Adrenal gland (tissue), 19 donors: ENCODE measurements at places on chromosomes 3 and 15.

GRCh38 chr15:51971032-51971374, 575 bp downstream of the LEO1 start:
- DNase-seq: no peak

GRCh38 chr3:193865339-193865738, 270.6 kb upstream of the HES1 start:
- DNase-seq: no peak

- DNase-seq: no peak
Measured at GRCh38 chr15:41512512-41512939, 1.1 kb downstream of the LTK start.

DNA sequence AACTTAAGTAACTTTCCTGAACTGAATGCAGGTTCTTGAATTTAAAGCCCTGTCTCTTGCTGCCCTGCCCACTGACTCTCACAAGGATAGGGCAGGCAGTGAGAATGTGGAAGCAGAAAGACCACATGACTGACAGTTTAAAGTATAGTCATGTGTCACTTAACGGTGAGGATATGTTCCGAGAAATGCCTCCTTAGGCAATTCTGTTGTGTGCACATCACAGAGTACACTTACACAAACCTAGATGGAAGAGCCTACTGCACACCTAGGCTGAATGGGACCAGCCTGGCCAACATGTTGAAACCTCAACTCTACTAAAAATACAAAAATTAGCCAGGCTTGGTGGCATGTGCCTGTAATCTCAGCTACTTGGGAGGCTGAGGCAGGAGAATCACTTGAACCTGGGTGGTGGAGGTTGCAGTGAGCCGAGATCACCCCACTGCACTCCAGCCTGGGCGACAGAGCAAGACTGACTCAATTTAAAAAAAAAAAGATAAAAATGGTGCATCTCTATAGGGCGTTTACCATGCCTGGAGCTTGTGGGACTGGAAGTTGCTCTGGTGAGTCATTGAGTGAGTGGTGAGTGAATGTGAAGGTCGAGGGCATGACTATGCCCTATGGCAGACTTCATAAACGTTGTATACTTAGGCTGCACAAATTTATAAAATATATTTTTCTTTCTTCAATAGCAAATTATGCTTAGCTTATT, 18.9 kb upstream of the COPG1 start:
- peak; percentile 52 for DNase-seq

DNA sequence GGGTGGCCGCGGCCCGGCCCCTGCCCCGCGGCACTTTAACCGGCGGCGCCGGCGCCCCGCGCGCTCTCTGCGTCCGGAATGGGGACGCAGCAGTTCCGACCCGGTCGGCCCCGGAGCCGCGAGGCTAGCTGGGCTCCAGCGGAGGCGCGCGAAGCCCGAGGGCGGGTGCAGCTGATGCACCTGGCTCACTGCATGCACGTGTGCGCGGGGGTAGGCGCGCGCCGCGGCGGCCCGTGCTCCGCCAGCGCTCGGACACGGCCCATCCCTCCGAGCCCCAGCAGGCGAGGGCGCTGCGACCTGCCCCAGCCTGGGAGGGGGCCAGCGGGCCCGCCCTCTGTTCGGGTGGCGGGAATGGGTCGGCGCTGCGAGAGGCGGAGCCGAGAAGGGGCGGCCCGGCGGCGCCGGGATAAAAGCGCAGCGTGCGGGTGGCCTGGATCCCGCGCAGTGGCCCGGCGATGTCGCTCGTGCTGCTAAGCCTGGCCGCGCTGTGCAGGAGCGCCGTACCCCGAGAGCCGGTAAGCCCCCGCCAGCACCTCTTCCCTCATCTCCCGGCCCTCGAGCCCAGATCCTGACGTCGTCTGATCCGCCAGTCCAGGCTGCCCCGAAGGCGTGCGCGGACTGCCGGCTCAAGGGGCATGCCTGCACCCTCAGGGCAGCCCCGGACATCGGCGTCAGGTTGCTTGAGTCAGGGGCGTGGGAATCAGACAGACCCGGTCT, at the start of the genes CHDH and IL17RB:
CHDH (minus strand) TSS at position 286 of the 717 bp plus-strand sequence. CDS start 22,411 bp downstream, outside the sequence.
IL17RB (plus strand) TSS at position 435 of the 717 bp plus-strand sequence; CDS start at position 456, 21 bp downstream.
- peak; percentile 66 for DNase-seq

- peak; percentile 25 for DNase-seq
Measured at GRCh38 chr3:122350814-122351418, 25.9 kb downstream of the CSTA start.

DNA sequence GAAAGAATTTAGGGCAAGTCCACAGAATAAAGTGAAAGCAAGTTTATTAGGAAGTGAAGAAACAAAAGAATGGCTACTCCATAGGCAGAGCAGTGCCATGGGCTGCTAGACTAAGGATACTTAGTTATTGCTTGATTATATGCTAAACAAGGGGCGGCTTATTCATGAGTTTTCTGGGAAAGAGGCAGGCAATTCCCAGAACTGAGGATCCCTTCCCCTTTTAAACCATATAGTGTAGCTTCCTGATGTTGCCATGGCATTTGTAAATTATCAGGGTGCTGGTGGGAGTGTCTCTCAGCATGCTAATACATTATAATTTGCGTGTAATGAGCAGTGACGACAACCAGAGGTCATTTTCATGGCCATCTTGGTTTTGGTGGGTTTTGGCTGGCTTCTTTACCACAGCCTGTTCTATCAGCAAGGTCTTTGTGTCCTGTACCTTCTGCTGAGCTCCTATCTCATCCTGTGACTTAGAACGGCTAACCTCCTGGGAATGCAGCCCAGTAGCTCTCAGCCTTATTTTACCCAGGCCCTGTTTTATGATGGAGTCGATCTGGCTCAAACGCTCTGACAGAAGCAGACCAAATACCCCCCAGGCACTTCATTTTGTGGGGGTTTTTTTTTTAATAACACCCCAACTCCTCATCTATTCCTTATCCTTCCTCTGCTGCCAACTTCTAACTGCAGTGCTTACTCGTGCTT, 103.0 kb upstream of the RARB start:
- DNase-seq: no peak

GRCh38 chr3:107062310-107062709, 314.9 kb upstream of the CCDC54 start:
- DNase-seq: no peak

DNA sequence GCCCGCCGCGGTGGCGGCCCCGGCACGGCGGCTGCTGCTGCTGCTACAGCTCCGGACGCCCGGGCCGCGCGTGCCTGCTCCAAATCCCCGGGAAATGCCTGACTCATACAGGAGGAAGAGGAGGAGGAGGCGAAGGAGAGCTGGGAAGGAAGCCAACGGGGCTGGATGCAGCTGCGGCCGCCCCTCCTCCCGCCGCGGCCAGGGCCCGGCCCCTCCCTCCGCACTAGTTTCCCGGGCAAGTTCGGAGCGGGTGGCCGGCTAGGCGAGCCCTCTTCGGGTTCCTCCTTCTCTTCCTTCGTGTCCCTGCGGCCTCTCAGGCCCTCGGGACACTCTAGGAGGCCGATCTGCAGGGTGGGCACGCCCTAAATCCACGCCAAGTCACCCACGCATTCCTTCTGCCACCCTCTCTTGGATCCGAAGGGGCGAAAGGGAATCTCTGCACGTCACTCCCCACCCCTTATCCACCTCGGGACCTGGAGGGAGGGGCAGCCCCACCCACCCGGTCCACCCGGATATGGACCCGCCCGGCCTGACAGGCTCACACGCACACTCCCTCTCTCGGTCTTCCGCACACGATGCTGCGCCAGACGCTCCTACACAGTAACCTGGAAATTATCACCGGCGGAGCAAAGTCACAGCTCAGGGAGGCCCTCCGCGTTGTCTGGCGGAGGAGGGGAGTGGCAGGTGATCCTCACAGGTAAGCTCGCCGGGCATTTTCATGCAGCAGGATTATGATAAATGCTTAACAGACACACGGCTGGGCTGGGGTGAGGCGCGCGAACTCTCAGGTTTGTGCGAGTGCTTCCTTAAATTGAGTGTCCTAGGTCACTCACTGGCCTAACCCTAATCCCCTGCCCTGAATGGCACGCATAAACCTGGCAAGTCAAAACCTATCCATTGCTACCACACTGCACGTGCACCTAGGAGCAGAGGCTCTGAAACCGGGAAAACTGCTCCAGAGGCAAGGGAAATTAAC, at the start of the genes OSBPL10 and ZNF860:
OSBPL10 (minus strand) TSS at position 57 of the 976 bp plus-strand sequence. CDS start 83 bp downstream, outside the sequence.
ZNF860 (plus strand) TSS at position 545 of the 976 bp plus-strand sequence. CDS start 7,330 bp downstream, outside the sequence.
- peak; percentile 90 for DNase-seq

DNA sequence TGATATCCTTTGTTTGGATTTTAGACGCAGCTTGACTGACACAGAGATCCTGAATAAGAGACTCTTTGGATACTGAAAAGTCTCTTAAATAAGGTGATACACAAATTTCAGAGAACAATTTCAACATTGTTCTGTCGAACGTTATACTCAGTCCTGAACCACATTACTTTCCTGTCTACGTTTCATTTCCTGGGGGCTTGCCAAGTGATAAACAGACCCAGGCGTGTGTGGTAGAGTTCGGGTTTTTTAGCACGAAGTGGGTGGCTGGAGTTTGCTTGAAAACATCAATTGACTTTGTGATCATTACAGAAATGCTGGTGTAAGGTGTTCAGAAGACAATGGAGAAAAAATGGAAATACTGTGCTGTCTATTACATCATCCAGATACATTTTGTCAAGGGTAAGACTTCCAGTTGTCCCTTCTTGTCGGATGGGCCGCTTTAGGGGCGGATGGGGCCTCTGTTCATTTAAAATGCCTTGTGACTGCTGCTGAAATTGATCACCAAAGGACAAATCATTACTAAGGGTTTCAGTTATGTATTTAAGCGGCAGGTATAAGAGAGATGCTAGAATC, at the start of gene CD96:
CD96 (plus strand) TSS at position 287 of the 573 bp plus-strand sequence; CDS start at position 339, 52 bp downstream.
- no peak for DNase-seq

DNA sequence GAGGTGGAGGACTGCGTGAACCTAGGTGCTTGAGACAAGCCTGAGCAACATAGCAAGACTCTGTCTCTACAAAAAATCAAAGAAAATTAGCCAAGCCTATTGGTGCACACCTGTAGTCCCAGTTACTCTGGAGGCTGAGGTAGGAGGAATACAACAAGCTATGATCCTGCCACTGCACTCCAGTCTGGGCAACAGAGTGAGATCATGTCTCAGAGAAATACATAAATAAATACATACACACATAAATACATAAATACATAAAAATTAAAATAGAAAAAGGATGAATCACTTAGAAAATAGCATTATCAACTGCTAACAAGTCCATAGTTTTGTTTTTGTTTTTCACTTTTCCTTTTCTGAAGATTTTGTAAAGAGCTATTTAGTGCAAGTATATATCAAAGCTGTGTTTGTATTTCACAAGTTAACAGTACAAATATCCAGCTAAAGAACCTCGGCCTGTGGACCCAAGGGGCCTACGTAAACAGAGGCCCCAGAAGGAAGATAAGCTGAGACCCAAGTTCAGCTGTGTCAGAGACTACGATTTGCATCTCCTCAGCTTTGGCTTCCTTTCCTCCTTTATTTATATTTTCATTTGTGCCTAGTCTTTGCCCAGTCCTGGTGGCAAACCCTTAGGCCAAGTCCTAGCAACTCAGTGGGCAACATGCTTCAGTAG, 67.1 kb upstream of the ROBO2 start:
- DNase-seq: no peak

GRCh38 chr3:66419036-66419435, 81.8 kb downstream of the LRIG1 start:
- DNase-seq: no peak

GRCh38 chr15:42999201-42999779, 78.7 kb upstream of the TTBK2 start:
- DNase-seq: no peak

GRCh38 chr3:48186631-48187300, 1.5 kb downstream of the CDC25A start:
- no peak for DNase-seq

- DNase-seq: no peak
Measured at GRCh38 chr15:33508703-33509102, 197.9 kb downstream of the RYR3 start.

- no peak for DNase-seq
Measured at GRCh38 chr15:61393524-61393923, 164.4 kb upstream of the RORA start.
